ENCODE measurements at places on chromosomes 6 and 20.

DNA sequence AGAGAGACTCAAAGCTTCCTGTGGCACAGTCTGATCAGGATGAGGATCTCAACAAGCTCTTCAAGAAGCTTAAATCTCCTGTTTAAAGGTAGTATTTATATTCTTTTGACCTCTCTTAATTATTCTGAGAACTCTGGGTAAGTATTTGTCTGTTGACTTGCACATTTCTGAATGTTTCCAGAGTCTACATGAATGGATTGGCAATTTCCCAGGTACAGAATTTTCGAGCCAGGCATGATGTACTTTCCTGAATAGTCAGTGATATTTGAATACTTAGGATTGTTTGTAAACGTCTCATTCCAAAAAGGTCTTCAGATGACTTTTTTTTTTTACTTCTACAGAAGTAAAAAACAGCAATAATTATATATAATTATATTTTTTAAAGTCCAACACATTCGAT, 293.4 kb downstream of the TBC1D32 start:
- no peak for DNase-seq

DNA sequence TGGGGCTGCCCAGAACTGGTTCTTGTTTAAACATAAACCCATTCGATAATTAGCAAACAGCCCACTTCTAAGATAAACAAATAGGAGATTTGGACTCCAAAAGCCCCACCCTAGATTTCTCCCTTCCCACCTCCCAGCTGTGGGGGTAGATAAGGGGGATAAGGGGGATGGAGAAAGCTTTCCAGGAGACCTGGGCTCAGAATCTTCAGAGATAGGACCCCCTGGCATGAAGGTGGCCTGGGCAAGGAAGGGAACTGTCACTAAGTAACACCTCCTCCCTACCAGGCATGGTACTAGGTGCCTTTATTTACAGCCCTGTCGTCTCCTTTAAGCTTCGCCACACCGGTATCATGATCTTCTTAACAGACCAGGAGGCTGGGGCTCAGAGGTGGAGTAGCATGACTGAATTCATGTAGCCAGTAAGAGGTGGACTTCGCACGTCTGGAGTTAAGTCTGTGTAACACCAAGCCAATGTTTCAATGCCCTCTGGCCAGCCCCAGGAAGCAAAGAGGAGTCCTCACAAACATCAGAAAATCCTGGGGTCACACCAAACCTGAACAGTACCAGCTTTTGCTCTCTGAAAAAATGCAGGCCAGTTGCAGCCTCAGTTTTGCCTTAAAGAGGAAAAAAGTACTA, 4.6 kb downstream of the SDC4 start:
- no peak for DNase-seq

DNA sequence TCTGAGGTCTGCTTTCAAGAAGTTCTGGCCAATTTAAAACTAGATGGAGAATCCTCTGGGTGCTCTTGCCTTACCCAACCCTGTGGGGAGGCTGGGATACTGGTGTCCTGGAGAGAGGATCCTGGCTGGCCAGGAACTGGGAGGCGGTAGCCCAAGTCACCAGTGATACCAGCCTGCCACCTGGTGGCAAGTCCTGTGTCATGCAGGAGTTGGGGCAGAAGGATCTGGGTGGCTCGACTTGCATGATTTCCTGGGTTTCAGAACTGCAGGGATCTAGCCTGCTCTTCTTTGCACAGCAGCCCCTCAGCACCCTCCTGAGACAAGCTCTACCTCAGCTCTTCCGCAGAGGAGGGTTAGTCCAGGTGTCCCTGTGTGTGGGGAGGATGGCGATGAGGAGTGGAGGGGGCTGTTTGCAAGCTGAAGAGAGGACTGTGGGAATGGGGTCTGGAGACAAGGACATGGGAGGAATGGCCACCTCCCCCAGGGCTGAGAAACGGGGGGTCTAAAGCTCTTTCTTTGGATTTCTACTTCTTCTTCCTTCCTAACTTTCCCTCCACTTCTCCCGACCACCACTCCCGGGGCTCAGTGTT, 4.2 kb downstream of the KCNK17 start:
- DNase-seq = peak; percentile 76

- DNase-seq = no peak
Observed at GRCh38 chr6:164122109-164122508, 707.6 kb downstream of the QKI start.

DNA sequence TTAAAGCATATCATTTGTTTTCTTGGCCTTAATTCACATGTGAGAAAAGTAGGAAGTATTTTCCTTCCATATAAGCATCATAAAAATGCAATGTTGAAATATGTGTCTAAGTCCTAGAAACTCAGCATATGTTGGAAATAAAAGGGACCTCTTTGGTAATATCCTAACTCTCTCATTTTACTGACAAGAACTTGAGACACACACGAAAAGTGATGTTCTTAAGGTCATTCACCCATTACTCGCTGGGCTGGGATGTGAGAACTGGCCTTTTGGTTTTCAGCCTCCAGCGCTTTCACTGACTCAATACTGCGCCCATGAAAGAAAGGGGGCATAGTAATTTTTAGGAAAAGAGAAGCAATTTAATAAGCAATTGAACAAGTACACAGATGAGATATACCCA, 153.5 kb upstream of the SCGN start:
- DNase-seq = no peak

DNA sequence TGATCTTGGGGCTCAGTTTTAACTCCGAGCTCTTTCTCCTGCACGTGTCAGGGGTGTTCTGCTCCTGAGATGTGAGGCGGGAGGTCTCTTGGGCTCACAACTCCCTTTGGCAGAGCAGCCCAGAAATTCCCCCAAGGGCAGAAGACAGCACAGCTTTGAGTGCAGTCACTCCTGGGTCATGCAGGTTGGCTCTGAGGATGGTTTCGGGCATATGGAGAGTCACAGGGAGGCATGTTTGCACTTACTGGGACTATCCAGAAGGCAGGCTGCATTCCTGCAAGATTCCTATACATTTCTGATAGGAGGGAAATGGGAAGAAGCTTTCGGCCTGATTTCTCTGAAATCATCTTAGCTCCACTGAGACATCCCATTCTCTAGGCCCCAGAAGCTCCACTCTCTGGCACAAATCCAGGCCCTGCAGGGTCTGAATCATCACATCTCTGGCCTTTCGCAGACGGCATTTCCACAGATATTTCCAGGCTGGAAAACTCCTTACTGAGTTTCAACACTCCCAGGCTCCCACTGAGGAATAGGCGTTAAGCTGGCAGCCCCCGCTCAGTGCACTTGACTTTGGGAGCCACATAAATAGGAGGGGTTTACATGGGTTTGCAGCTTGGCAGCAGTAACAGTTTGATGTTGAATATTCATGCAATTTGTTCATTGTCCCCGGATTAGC, 39.7 kb downstream of the AGPAT4 start:
- DNase-seq = no peak

GRCh38 chr20:21398109-21399004, 1.0 kb upstream of the NKX2-4 start:
- DNase-seq = no peak

Data from activated CD4-positive, alpha-beta memory T cell treated with anti-CD3 and anti-CD28 coated beads for 36 hours (primary cell).